Amniotic epithelial cell (primary cell): ENCODE measurements at places on chromosomes 7 and 10.

DNA sequence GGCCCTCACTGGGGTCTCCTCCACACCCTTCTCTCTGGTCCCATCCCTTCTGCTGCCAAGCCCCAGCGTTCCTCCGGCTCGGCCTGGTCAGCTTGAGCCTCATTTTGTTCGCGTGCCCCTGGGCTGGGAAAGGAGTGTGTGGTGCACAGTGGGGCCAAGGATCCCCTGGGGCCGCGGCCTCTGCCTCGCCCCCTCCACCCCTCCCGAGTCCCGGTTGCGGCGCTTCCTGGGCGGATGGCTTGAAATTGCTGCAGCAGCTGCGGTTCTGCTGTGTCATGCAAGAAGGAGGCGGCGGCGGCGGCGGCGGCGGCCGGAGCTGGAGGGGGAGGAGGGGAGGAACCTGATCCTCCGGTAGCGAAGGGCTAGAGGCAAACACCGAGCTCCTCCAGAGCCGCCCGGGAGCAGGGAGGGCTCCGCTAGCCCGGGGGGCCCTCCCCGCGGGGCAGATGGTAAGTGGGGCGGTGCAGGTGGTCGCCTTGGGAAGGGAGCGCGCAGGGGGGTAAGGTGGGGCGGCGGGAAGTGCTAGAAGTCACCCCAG is 217.8 kb upstream of the MKLN1 start:
- DNase-seq = peak; percentile 73

DNA sequence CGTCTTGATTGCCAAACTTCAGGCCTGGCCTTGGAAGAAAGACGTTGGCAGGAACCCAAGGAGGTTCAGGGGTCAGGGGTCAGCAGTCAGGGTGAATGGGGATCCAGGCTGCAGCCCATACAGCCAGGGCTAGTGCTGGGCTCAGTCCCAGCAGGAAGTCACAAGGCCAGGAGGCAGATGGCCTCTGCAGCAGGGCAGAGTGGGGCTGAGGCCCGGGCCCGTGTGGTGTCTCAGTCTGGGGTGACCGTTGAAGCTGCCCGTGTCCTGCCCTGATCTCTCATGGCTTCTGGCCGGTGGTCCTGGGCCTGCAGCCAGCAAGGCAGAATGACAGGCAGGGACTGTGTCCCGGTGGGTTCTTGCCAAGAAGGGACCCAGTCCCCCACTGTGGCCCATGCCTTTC is 26.6 kb upstream of the PURB start:
- no peak for DNase-seq

DNA sequence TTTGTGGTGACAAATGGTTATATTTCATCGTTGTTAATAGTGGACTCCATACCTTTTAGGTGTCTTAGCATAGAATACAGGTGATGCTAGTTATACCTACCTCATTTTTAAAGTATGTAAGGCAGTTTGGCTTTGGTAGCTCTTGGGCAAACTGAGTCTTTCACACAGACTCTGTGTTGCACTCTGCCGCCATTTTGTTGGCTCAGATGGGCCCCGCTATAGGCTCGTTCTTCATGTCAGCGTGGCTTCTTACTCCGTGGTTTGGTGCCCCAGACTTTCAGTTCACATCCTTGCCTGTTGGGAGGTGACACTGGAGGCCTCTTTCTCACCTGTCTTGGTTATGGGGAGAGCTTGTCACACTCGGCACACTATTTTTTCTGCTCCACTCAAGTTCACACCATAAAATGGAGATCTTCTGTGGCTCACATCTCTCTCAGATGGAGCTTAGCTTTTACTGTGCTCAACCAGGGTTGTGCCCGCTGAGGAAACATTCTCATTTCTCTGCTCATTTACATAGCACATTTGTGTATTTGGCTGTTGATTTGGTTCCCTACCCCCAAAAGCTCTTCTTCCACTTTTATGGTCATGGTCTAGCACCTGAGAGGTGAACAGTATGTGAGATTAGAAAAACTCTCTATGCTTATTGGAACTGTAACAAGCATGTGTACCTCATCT is 178.5 kb downstream of the ARID5B start:
- DNase-seq = no peak

GRCh38 chr7:85749696-85750453 is 563.0 kb upstream of the SEMA3D start:
- peak; percentile 7 for DNase-seq

- DNase-seq = no peak
Observed at GRCh38 chr7:23264916-23265458, 18.4 kb downstream of the GPNMB start.

GRCh38 chr7:50826371-50827172 is 43.9 kb upstream of the GRB10 start:
- DNase-seq = peak; percentile 82

DNA sequence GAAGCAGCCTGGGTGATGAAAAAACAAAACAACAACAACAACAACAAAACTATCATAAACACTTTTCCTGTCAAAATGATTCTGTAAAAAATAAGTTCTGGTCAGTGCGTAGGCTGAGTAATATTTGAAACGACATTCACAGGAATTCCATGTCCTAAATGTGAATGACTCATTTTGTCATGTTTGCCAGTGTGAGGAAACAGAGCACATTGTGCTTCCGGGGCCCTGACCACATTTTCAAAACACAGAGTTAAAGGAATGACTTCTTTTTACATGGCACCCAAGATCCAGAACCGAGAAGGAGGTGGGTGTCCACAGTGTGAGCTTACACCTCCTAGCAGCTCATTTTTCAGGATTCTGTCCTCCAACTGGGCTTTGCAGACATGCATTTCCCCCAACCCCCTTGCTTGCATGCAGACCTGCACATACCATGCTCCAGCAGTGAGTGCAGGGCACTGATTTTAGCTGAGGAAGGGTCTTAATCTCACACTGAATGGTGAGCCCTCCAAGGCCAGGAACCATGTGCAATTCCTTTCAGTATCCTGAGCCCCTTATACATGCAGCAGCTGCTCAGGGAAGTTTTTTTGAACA is 3.0 kb downstream of the CLRN3 start:
- peak; percentile 77 for DNase-seq

- peak; percentile 81 for DNase-seq
Observed at GRCh38 chr10:86443936-86444335, 77.3 kb upstream of the GRID1 start.

GRCh38 chr7:92639213-92639896 is 49.2 kb upstream of the FAM133B start:
- DNase-seq = peak; percentile 49

DNA sequence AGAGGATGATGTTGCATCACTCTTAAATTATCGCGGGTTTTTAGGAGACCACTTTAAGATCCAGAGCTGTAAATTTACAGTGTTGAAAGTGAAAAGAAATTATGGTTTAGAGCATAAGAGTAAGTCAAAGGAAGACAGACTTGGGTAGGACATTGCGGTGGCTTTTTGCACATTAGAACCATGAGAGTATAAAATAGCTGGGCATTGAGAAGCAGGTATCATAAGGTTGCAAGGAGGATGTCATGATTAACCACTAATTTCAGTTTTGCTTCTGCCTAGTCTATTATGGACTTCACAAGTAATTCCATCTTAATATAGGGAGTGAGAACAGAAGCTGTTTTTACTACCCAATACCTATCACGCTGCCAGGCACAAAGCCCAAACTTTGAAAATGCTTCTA is 57.7 kb downstream of the CALCR start:
- DNase-seq = no peak

DNA sequence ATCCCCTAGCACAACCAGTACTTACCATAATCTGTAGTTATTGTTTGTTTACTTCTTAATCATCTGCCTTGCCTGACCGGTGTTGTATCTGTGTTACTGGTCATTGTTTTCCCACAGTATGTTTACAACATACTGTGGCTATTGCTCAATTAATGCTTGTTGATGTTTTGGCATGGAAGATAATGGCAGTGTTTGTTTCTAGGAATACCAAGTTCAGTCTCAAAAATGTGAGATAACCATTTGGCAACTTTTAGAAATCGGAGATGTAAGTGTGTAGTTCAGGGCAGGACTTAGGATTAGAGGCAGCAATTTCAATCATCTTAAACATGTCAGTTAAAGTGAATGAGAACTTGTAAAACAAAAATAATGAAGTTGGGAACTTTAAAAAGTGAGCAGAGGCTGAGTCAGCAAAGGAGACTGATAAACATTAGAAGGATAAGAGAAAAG is 8.2 kb downstream of the MINDY3 start:
- peak; percentile 92 for DNase-seq

DNA sequence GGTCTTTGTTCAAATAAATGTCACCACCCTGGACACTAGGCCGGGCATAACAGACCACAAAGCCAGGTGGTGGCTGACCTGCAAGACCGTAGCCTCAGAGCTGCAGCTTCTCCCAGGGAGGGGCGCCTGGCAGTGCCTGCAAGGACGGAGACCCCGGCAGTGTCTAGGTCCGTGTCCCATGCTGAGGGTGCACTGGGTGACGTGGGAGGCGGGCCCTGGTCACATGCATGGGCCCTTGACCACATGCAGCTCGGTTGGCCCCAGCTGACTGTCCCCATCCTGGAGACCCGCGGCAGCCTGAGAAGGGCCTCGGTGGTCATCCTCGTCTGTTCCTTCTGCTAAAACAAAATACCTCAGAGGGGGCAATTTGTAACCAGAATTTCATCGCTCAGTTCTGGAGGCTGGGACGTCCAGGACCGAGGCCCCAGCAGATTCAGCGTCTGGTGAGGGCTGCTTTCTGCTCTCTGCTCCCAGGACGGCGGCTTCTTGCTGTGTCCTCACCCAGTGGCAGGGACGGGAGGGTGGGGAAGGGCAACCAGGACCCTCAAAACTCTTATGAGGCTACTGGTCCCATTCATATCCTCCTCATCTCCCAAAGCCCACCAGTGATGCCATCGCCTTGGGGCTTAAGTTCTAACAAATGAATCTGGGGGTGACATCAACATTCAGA is 36.8 kb downstream of the PWWP2B start:
- DNase-seq = no peak

- no peak for DNase-seq
Observed at GRCh38 chr7:4800487-4800886, 25.1 kb downstream of the AP5Z1 start.
